ENCODE measurements at places on chromosomes 3 and 15.

GRCh38 chr15:88832820-88833730 lies 29.8 kb downstream of the ACAN start:
- no peak for DNase-seq

DNA sequence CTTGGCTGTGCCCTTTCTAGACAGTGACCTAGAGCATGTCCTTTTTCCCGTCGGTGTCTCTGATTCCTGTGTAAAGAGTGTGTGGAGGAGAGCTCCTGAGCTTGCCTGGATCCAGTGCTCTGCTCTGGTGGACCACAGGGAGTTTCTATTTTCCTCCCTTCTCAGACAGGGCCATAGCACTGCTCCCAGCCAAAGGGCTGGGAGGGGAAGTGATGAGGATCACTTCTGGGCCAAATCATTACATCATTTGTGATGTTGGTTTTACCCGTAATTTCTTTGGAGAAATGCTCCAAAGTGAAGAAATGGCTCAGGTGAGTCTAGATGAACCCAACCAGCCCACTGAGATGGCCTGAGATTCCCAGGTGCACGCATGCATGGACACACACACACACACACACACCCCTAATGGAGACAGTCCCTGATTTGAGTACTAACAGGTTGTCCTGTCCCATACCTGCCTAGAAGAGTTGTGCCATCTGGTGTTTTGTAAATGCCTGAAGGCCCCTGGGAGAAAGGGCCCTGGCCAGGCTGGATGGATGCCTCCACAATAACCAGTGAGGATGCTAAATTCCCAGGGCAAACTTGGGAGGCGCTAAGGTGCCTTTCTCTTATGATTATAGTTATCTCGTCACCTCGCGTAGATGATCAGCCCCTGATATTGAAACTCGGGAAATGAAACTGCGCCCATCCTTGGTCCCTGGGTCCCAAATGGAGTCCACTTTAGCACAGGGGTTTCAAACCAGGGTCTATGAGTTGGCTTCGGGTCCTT lies 86.9 kb downstream of the ASB7 start:
- DNase-seq: no peak

DNA sequence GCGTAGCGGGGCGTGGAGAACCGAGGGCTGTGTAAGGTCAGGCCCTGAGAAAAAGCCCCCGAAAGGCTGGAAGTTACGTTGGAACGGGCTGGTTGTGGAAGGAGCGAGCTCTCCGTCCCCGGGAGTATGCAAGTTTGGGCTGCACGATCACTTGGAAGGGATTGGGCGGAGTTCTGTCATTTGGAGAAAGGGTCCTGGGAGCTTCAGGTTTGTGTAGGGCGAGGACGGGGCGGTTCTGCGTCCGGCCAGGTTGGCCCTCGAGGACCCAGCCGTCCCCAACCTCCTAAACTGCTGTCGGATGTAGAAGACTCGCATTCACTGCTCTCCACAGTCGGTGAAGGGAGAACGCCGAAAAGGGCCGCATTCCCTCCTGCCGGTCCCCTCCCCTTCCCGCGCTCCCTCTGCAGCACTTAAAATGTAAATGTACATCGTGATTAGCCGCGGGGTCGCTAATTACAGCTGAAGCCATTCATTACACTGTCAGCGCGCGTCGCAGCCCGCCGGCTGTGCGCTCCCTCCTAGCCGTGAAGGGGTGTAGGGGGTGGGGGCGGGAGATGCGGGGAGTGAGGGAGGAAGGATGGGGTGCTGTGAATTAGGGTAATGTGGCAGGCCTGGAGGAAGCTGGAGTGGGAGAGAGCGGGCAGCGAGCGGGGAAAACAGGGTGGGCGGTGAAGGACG lies 2.5 kb upstream of the RPP25 start:
- DNase-seq: no peak

DNA sequence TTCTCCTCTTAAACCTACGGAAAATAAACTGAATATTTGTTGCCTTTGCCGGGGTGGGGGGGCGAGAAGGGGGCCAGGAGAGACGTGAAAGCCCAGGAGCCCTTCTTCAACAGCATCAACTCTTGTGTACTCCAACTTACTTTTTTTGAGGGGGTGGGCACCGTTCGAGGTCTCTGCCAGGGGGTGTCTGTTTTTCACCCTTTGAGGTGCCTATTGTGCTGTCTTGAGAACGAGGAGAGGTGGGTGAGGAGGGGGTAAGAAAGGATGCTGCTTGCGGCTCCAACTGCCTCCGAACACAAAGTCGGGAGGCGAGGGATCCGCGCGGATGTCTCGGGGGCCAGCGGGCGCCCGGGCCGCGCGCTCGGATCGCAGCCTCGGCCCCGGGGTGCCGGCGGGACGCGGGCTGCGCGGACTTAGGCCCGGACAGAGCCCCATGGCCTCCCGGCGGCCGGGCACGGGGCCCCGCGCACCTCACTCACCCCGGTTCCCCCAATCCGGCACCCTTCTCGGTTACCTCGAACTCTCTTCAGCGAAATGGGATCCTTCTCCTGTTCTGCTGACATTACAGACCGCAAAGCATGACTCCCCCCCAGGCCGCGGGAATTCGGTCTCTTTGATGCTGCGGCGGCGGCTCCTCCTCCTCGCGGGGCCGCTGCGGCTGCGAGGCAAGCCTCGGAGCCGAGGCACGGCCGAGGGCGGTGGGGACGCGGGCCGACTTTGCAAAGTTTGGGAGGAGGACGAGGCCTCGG lies 650 bp downstream of the PYGO1 start:
- DNase-seq: peak; percentile 33

GRCh38 chr3:171875923-171876412 lies 32.8 kb downstream of the TMEM212 start:
- DNase-seq: peak; percentile 89

- peak; percentile 85 for DNase-seq
These were observed 79.8 kb downstream of the PLCH1 start for GRCh38 chr3:155664925-155665695.

DNA sequence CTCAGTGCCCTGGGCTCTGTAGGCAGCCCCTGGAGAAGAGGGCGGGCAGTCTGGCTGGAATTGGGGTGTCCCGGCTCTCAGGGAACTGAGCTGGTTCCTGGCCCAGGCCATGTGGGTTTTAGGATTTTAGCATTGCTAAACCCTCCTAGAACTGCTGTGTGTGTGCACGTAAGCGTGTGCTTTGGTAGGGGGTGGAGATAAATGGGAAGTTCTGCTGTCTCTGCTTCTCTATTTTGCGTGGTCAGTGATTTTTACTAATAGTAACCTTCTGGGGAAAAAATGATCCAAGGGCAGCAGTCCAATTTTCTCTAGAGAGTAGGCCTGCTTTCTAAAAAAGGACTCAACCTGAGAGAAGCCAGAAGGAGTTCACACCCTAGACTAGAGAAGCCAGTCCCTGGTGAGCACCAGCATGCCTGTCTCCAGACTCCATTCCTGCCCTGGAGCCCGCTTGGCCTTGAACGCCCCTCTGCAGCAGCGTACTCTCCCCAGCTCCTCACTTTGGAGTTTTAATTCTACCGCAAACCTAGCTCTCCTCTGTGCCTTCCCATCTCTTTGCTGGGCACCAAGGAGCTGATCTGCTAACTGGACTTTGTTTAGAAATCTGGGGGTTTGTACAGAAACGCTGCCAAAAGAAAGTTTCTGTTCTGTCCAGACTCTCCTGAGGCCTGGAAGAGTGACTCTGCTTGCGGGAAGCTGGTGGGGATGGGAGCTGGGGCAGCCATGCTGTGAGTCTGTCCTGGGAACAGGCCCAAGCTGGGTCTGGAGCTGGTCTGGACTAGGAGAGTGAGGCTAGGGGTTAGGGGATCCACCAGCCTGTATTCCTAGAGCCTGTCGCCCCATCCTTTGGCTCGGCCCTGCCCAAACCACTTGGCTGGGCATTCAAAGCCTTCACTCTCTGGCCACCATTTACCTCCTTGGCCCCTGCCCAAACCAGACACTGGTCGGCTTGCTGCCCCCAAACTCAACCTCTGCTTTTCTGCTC lies 19.7 kb downstream of the CORO2B start:
- DNase-seq: no peak

All from brain microvascular endothelial cell (primary cell).